H9 (cell line): ENCODE measurements at places on chromosomes 12 and 14. TPM values are rescaled to one million over a fixed set of nuclear protein-coding genes. Genes with fewer than 3 reads are reported as not detected.

- peaks cover 27% of the 10 kb centered on the region for H3K36me3 ChIP-seq
- H3K4me3 ChIP-seq, result no peak overlapping the region
- DNase-seq, result no peak
- no peaks in the 10 kb centered on the region for H3K27me3 ChIP-seq
Observed at GRCh38 chr14:91454580-91454979, 37.0 kb upstream of the CCDC88C start.

Gene LRFN5
- total RNA-seq, result 1.3 and 3.0 TPM in 2 replicates

- H3K4me3 ChIP-seq, result no peak overlapping the region
- no peaks in the 10 kb centered on the region for H3K27me3 ChIP-seq
Observed at GRCh38 chr12:13924286-13924685, 57.1 kb downstream of the GRIN2B start.

Gene KIF5A
- total RNA-seq, result 17.7 and 18.5 TPM in 2 replicates

DNA sequence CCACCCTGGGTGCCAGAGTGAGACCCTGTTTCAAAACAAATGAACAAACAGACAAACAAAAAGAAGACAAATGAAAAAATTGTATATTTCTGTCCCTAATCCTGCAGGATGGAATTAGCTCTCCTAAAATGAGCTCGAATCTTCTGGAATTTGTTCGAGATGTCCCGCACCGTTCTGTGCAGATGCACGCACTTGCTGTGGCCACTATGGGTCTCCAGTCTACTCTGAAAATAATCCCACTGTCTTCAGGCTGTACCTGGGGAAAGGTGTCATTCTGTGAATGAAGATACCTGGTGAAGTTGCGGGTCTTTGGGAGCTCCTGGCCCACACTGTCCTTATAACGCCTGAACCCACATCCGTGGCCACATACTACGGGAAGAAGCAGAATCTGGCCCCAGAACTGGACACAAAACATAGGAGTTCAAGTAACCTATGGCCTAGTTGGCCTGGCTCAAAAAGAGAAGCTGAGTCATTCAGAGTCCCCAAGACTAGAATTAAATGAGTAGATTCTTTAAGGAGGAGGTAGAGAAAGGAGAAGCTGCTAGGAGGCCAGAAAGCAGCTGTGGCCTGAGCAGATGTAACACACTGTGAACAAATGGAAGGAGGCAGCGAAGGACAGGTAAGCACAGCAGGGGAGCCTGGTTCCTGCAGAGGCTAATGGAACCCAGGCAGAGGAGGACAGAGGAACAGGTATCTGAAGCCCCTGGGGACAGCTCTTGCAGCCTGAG, 108.6 kb downstream of the FOXN3 start:
- H3K27me3 ChIP-seq, result no peaks in the 10 kb centered on the region
- peaks cover 6% of the 10 kb centered on the region; the same call in 1 of the 2 replicates for H3K36me3 ChIP-seq
- peaks cover 24% of the 10 kb centered on the region for H3K4me1 ChIP-seq
- no peak overlapping the region for H3K27ac ChIP-seq
- no peak overlapping the region for H3K4me3 ChIP-seq
- DNase-seq, result no peak

DNA sequence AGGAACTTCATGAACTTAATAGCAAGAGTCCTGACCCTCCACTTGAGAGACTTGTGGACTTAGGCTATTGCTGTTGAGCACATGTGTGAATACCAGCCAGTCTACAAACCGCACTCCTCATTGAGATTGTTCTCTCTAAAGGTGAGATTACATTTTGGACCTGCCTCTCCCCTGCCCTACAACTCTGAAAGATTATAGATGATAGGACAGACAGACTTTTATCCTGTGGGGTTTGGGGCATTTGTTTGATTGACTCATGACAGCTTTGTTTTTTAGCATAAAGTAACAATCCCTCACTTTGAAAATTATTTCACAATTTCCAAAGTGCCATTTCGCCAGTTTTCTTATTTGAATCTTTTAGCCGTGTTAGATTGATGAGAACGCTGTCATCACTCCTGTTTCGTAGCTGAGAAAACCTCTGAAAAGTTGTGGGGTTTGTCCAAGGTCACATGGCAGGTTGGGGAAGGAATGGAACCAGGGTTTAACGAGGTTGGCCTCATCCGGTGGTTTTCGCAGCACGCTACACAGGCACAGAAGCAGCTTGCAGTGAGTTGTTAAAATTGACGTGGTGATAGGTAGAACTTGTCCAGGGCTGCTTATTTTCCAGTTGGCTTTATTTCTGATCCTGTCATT, 836 bp downstream of the EVL start:
- no peak overlapping the region for H3K27ac ChIP-seq
- H3K4me1 ChIP-seq, result no peaks in the 10 kb centered on the region
- no peaks in the 10 kb centered on the region for H3K36me3 ChIP-seq
- no peak overlapping the region for H3K4me3 ChIP-seq

Gene RHEBL1
- 4.0 and 4.1 TPM in 2 replicates for total RNA-seq

Gene PITPNM2
- 1.2 and 1.8 TPM in 2 replicates for total RNA-seq

Gene HNF1A
- total RNA-seq, result not detected in 2 replicates
